ENCODE measurements at places on chromosomes 3 and 15.

DNA sequence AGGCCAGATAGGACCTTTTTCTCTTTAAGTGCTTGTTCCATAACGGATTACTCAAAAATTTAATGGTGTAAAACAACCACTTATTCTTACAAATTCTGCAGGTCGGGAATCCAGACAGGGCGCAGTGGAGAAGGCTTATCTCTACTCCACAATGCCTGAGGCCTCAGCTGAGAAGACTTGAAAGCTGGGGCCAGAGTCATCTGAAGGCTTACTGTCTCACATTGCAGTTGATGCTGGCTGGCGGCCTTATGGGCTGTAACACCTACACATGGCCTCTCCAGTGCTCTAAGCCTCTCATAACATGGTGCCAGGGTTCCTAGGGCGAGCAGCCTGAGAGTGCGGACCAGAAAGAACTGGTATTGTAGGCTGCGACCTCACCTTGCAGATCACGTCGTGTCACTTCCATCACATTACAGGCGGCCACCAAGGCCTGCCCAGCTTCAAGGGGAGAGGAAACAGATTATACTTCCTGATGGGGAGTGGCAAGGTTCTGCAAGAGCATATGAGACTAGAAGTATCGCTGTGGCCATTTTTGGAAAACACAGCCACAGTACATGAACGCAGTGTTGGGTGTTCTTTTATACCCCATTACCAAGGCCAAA, 32.4 kb downstream of the CMTM7 start:
- DNase-seq = no peak

GRCh38 chr3:32177702-32178198, 60.7 kb upstream of the CMTM8 start:
- DNase-seq = peak; percentile 41

- DNase-seq = no peak
These were observed 2.3 kb downstream of the POPDC2 start for GRCh38 chr3:119657887-119658702.

GRCh38 chr3:135922903-135923250, 42.7 kb upstream of the PPP2R3A start:
- no peak for DNase-seq

DNA sequence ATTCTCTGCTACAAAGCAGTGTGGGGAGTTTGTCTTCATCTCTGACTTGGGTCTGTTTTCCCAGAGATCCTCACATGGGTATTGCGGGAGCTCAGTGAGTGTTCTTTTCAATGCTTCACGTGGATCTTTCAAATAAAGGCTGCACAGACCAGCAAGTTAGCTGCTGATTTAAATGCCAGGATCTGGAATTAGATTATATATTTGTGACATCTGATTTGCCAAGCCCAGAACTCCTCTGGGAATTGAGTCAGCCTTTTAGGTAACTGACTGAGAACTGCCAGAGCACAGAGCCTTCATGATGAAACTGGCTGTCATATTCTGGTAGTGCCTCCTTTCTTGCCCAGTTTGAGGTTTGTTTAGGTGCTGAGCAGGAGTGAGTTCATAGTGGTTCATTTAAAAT, 14.7 kb downstream of the EDEM1 start:
- no peak for DNase-seq

- no peak for DNase-seq
These were observed 21.8 kb upstream of the DAPK2 start for GRCh38 chr15:64068133-64068532.

- DNase-seq = no peak
These were observed 33.9 kb upstream of the NANOGP8 start for GRCh38 chr15:35118960-35119359.

DNA sequence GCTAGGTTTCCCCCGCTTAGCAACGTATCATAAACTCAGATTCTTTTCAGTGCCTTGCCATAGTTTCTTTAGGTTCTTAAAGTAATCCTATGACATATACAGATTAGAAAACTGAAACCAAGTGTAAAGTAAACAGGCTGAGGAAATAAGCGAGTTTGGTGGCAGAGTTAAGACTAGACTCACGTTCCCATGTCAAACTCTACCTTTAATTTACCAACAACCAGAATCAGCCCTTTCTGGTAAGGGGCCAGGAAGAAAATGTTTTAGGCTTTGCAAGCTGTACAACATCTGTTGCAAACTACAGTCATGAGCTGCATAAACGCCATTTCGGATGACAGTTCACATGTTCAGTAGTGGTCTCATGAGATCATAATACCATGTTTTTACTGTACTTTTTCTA, 128.0 kb upstream of the PRICKLE2 start:
- no peak for DNase-seq

DNA sequence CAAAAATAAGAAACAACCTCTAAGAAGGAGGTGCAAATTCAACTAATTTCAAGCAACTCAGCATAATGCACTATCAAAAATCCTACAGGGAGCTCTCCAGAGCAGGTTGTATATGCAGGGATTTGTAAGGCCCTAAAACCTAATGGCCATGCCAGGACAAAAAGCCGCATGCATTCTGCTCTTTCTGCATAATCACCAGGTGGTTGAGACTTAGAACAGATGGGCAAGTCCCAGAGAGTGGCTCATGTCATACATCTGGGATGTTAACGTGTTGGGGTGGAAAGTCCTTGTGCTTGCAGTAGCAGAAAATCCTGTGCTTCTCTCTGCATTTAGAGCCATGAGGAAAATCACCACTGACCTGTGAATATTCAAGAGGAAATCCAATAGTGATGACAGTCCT, 1002.9 kb downstream of the AGBL1 start:
- DNase-seq = no peak

GRCh38 chr3:151430821-151431484, 29.9 kb downstream of the IGSF10 start:
- no peak for DNase-seq

DNA sequence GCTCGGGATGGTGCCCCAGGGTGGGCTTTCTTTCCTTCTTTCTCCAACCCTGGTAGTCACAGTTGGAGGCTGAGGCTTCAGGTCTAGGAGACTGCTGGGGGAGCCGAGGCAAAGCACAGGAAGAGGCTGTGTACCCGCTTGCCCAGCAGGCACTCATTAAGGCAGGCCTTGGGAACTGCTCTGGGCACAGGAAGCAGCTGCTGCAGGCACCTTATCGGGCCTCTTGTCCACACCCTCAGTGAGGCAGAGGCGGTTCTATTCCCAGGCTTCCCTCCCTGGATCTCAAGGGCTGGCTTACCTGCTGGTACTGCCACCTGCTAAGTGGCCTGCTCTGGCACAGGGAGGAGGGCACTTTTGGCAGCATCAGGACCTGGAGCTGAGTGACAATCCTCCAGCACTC, 15.8 kb upstream of the GRM2 start:
- DNase-seq = no peak

DNA sequence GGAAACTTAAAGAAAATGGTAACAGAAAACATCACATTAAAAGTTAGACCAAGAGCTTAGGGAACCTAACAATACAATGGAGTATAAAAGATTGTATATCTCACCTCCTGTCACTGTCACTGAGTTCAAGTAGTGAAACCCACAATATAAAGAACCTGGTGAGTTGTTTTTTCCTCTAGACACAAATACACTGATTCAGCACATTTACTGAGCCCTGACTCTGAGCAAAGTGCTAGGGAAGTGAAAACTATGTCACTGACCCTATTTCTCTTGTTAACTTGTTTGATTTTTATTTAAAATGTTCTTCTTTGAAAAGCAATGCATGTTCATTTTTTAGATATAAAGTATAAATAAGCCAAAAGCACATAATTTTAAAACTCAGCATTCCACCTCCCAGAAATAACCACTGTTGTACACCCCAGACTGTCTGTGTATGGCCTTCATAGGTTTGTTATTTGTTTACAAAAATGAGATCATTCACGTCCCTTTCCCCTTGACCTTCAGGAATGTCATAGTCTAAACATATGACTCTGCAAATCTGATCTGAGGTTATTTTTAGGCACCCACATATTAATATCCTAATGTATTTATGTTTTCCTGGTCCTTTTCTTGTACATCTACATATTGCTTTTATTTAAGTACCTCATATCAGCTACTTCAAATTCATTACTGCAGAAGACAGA, 69.2 kb upstream of the CSTA start:
- DNase-seq = no peak

DNA sequence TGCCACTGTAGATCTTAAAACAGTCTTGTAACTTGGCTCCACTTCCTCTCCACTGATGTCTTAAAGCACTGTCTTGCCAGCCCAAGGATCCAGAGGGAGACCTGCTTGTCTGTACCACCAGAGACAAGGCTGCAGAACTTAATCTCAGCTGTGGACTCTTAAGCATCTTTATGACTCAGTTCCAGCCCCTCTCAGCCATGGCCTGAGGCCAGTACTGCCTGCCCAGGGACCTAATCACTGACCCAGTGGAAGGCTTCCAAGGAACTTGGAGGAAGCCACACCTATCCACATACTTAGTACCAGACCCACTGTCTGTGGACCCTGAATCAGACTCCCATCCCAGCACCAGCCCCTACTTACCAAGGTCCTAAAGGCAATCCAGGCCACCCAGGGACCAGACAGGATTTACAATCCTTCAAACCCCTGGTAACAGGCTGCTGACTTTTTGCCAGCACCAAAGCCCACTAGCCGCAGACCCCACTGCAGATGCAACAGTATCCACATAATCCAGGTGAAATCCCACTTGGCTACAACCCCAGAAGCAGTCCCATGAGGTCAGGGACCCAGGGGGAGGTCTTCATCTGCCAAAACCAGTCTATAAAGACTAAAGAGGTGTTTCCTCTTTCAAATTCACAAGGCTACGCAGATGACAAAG, 41.9 kb upstream of the PRR20G start:
- DNase-seq = no peak

DNA sequence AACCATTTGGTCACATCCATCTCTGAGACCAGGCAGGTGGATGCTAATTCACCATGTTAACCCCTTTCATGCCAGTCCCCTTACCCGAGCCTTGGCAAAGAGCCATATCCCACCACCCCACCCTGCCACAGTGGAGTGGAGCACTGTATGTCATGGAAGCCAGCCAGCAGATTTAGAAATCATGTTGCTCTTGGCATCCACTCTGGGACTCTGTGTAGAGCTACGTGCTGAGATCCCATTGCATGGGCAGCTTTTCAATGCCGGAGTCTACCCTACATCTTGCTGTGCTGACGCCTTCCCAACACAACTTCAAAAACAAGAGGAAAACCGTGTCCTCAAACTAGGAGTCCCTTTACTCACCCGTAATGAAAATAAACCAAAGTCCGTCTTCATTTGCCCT, 131.0 kb downstream of the NTRK3 start:
- DNase-seq = no peak

GRCh38 chr3:169237201-169237600, 426.3 kb downstream of the MECOM start:
- DNase-seq = peak; percentile 35
